Mesothelial cell of epicardium (in vitro differentiated cells): ENCODE measurements at places on chromosomes 2 and 18. TPM values are rescaled to one million over a fixed set of nuclear protein-coding genes. Genes with fewer than 3 reads are reported as not detected.

The TSGA10 gene
- 10.5 to 11.3 TPM (median 11.3 TPM) in 3 replicates for total RNA-seq

DNA sequence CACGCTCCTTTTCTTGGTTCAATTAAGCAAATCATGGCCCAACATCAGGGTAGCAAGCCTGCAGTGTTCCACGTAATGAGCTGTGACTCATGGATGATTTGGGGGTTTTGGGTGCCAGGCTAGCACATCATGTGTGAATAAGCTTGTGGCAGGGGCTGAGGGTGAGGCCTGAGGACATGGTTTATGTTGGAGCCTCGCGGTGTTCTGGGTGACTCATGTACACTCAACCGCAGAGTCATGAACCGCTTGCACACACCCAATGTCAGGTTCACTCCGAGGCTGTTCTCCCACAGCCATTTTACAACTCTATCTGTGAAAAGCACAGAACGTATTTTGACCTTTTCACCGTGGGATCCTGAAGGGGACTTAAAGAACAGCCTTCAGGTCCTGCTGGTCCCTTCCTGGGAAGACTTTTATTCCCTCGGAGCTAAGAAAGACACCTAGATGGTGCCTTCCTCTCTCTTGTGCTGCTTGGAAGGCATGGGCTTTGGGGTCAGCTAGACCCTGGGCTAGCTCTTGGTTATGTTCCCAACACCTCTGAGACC lies 139.9 kb upstream of the ZEB2 start:
- DNase-seq, result no peak

DNA sequence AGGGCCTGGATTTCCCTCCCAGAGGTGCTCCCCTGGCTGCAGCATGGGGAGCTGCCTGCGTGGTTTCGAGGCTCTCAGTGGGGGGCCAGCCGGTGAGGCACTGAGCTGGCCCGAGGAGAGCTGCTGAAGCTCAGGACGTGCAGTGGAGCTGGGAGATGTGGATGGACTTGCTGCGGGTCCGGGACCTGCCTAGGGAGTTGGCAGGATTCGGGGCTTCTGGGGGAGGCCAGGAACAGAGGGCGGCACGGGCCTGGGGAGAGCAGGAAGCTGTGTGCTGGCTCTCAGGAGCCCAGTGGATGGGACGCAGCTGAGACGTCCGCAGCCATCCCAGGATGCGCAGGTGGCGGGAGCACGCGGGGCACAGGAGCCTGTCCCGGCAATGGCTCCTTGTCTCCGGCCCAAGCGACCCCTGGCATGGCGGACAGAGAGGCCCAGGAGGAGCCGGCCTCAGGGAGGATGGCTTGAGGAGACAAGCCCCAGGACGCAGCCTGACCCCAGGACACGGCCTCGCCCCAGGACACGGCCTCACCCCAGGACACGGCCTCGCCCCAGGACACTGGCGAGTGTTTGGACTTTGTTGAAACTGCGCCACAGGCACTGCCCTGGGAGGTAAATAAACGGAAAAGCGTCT lies 116.1 kb downstream of the NFATC1 start:
- DNase-seq, result no peak

DNA sequence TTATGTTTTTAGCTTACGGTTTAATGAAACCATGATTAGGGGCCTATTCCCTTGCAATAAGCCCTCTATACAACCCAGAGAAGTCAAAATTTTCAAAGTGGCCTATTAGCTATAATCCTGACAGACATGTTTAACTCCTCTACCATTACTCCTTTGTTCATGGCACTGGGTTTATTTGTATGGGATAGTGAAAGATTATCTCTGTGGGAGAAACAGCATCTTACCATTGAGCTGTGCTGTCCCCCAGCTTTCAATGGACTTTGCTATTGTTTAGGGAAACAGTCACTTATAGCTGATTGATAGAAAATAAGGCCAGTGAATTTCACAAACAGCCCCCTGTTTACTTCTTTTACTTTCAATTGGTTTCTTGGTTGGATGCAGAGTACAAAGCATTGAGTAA lies 675.2 kb upstream of the GCFC2 start:
- DNase-seq, result no peak

- no peak for DNase-seq
Measured at GRCh38 chr2:56299171-56299691, 115.4 kb downstream of the CCDC85A start.

- no peak for DNase-seq
Measured at GRCh38 chr2:10613263-10613662, 76.5 kb downstream of the NOL10 start.
